ENCODE measurements at places on chromosomes 2 and 18.

DNA sequence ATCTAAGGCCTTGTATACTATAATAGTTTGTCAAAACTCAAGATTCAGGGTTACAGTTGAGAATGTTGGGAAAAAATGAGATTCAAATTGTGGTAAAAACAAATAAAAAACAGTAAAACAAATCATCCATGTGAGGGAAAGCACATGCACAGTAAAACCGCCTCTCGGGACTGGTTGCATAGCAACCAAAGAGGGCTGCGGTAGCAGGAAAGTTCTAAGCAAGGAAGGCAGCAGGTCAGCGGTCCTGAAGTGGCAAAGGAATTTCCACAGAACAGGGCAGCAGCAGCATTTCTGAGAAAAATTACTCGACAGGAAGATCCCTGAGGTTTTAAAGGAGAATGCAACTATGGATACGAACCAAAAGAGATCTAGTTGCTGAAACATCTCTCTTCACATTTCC, 93.7 kb downstream of the DYNAP start:
- no peak for DNase-seq

DNA sequence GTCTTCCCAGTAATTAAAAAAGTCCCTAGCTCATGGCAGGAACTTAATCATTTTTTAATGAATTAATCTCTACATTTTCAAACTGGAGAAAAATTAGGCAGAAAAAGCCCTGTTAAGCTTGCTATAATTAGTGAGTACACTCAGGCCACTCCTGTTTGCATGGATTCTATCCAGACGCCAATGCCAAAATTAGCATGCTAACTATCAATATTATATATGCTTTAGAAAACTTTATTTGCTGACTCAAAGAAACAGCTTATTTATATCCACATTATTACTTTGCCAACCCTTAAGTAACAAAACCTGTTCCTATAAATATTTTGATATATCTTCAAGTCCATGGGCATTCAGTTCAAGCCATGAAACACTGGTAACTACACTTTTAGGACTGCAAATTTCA, 90.9 kb downstream of the SMC6 start:
- DNase-seq = no peak

DNA sequence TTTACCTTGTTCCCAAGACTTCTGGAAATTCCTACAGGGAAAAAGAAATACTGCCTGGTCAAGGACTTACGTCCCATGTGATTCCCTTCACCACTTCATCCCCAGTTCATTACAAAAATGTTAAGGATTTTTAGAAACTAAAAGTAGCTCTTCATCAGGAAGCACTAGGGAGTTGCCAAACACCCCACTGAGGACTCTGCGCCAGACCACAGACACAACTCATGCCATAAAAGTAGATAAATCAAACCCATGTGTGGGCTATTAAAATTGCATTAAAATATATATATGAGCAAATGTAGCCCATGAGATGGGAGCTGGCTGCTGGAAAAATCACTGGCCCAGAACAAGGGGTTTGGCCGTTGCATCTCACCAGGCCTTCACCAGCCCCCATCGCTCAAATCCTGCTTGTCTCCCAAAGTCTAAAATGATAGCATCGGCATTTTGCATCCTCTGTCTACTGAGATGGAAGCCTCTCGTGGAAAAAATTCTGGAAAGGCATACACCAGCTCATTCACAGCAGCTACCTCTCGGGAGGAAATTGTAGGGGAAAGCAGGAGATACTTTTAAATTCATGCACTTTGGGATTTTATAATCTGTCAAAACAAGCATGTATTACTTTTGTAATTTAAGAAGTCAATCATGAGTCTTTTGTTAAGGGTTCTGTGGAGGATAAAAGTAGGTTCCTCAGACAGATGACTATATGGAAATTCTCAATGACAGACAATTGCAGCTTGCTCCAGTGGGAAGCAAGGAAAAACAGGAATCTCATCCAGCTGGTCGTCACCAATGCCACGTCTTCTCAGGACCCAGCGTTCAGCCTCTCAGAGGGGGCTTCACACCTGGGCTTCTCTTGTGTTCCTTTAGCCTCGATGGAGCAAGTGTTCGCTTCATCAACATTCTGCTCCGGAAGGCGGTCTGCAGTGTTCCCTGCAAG, 113.9 kb downstream of the MREG start:
- no peak for DNase-seq

- no peak for DNase-seq
Measured at GRCh38 chr18:22385718-22386117, 32.0 kb downstream of the CTAGE1 start.

DNA sequence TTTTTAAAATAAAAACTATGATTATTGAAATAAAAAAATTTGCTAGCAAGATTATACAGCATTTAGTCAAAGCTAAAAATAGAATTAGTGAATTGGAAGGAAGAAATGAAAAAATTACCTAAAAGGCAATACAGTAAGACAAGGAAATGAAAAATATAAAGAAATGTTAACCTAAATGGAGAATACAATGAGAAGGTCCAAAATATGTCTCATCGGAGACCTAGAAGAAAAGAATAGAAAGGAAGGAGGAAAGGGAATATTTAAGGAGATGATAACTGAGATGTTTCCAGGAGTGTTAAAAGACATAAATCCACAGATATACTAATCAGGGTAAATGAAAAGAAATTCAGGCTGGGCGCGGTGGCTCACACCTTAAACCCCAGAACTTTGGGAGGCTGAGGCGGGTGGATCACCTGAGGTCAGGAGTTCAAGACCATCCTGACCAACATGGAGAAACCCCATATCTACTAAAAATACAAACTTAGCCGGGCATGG, 78.9 kb downstream of the AFF3 start:
- DNase-seq = no peak

- no peak for DNase-seq
Measured at GRCh38 chr2:53787614-53788289, 908 bp downstream of the ERLEC1 start.

DNA sequence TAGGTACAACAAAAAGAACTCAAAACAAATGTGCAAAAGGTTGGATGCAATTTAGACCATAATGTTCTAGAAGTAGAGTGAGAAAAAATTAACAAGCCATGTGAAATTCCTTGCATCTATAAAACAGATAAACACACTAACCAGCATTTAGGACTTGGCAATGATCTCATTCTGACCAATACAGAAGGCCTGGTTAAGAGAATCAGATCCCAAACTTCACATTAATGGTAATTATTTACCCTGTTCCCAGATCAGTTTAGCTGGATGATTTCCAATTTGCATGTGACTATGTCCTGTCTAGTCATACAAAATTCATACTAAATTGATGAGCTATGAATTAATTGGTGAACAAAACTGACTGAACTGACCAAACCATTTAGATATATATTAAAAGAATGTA, 98.4 kb upstream of the FIGN start:
- DNase-seq = no peak

- no peak for DNase-seq
Measured at GRCh38 chr2:25066455-25066854, 24.6 kb downstream of the EFR3B start.

DNA sequence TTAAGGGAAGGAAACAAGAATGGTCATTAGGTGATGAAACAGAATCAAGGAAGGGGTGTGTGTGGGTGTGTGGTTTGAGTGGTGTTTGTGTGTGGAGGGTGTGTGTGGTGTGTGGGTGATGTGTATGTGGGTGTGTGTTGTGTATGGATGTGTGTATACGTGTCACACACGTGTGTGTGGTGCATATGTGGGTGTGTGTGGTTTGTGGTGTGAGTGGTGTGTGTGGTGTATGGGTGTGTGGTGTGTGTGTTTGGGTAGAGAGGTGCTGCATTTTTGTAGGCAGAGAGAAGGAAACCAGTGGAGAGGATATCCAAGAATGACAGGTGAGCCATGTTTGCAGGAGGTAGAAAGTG, 1.1 kb upstream of the CEP192 start:
- no peak for DNase-seq

DNA sequence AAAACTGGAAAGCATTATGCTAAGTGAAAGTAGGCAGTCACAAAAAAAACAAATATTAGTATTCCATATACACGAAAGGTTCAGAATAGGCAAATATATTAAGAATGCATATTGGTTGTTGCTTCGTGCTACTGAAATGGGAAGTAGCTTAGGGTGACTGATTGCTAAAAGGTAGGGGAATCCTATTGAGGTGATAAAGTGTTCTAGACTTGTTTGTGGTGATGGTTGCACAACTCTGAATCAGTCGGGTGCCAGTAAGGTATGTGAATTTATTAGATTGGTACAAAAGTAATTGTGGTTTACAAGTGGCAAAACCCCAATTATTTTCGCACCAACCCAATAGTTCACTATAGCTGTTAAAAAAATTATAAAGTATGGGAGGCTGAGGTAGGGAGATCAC, 20.7 kb downstream of the USP34 start:
- DNase-seq = no peak

GRCh38 chr18:13580351-13580750, 146.0 kb downstream of the FAM210A start:
- DNase-seq = no peak

- no peak for DNase-seq
Measured at GRCh38 chr18:76957384-76958355, 135.3 kb downstream of the ZNF236 start.

GRCh38 chr2:217386041-217386440, 526.2 kb upstream of the TNP1 start:
- no peak for DNase-seq

DNA sequence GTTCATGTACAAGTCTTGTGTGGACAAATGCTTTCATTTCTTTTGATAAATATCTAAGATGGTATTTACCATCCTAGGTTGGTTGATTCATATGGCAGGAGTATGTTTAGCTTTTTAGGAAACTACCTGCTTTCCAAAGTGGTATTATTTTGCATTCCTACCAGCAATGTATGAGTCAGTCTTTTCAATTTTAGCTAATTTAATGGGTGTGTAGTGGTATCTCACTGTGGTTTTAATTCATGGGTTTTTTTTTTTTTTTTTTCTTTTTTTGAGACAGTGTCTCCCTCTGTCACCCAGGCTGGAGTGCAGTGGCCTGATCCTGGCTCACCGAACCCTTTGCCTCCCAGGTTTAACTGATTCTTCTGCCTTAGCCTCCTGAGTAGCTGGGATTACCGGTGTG, 4.2 kb downstream of the ZNF512 start:
- no peak for DNase-seq

- DNase-seq = no peak
Measured at GRCh38 chr2:18474700-18475099, 85.8 kb downstream of the RDH14 start.

DNA sequence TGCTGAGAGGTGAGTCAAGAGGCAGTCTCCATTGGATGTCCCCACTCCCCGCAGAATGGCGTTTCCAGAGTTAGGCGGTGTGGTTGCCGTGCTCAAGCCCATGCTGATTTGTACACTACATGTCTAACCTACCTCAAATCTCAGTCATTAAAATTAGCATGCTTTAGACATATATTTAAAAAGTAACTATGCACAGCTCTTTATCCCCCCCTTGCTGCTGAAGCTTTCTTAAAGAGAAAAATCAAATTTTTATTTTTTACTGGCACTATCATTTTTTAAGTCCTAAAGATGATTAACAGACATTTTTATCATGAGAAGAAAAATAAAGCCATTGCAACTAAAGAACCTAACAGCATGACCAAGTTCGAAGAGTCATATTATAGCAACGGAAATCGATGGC, 42.9 kb downstream of the BOLA3 start:
- DNase-seq = no peak

DNA sequence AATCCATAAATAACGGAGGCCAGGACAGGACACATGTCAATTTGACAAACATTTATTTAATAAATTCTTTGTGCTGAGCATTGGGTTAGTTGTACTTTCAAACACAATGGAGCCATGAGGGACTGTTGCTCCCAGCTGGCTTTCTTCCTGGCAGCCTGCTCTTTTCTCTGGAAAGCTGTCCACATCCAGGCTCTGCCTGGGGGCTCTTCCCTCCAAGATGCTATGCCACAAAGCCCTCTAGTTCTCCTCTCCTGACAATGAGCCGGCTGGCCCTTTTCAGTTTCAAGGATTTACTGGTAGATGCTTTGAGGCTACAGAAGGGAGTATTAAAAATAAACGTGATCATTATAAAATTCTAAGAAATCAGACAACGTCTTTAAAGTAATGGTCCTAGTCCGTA, 44.1 kb upstream of the SLC14A2 start:
- no peak for DNase-seq

DNA sequence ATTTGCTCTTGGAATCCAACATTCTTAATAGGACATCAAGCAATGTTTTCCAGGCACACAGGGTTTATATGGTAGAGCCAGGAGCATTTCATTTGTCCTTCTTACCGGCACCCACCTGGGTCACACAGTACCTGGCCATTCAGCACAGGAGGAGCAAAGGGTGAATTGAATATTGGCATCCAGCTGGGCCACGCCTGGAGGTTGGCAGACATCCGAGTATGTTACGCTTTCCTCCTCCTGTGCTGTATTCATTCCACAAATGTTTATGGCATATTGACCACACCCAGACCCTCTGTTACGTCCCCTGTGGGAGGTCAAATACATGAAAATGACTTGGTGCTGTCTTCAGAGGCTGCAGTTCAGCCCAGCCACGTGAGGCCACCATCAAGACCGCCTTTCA, 206.2 kb downstream of the RTP5 start:
- no peak for DNase-seq

GRCh38 chr2:40396124-40396523, 55.8 kb downstream of the SLC8A1 start:
- DNase-seq = no peak

DNA sequence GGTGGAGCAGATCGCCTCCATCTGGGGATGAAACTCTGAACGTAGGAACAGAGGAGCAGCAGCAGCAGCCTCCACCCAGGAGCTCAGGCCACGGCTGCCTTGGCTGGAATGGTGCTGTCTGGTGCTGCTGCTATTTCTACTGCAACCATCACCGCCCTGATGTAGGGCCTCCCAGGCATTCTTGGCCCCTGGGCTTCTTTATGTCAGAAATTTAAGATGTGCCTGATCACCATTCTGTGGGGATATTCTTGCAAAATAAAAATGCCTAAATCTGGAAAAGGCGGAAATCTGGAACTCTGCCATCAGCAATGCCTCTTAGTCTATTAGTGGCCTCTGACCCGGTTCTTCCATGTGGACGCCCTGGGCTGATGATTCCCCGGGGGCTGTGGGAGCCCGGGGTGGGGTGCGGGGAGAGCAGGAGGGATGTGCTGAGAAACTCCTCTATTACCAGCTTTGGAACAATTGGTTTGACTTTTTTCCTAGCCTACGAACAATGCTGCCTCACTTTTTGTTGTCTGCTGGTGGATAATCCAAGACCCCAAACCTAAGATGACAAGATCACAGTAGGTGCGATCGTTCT, 47.2 kb downstream of the FAM124B start:
- DNase-seq = no peak

DNA sequence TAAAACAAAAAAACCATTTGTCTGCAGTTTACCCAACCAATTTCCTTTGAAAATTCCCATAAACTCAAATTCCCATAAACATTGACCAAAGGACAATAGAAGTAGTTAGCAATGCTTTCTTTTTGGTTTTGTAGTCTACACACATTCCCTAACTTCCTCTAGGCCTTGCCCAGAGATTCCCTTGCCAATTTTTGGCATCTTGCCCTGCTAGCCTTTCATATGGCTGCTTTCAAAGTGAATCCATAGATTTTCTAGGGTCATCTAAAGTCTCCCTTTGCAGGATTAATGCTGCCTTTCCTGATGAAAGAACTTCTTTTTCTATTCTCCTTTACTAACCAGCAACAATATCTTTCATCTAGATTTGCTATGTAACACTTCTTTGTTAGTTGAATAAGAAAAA, 33.4 kb downstream of the THSD7B start:
- no peak for DNase-seq
